ENCODE measurements at places on chromosomes 7 and 10.

- H3K27ac ChIP-seq, result no peak overlapping the region
- H3K27me3 ChIP-seq, result no peaks in the 10 kb centered on the region
- H3K4me1 ChIP-seq, result peaks cover 27% of the 10 kb centered on the region
- H3K36me3 ChIP-seq, result no peaks in the 10 kb centered on the region
- no peak for DNase-seq
These were observed 56.9 kb upstream of the CHST15 start for GRCh38 chr10:124150189-124150806.

DNA sequence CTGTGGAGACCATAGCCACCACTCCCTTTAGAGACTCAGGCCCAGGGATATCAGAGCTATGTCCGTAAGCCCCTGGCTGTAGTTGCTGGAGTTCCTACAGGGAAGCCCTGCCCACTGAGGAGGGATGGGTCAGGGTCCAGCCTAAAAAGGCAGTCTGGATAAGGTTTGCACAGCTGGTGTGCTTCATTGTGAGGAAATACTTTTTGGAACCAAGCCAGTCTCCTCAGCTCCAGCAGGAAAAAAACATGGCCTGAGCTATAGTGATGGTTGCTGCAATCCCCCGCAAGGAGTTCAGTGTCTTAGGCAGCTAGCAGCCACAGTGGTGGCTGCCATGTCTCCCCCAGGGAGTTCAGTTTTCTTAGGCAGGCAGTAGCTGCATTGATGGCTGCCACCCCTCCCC is 52.6 kb upstream of the CYP2C8 start:
- no peak overlapping the region for H3K27ac ChIP-seq
- H3K36me3 ChIP-seq, result no peaks in the 10 kb centered on the region
- DNase-seq, result no peak
- no peaks in the 10 kb centered on the region for H3K27me3 ChIP-seq
- no peak overlapping the region for H3K4me3 ChIP-seq
- H3K4me1 ChIP-seq, result no peaks in the 10 kb centered on the region

DNA sequence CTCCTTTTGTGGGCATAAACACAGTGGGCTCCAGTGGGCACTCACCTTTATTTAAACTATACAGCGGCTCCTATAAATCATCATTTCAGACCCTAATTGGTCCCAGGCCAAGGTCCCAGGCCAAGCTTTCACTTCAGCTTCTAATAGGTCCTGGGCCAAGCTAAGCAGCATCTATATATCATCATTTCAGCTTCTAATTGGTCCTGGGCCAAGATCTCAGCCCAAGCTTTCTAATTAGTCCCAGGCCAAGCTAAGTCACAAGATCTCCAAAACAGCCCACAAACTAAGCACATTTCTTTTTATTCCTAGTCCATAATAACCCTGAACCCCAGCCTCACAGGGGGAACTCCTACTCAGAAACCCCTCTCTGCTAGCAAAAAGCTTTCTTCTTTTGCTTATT is 47.1 kb downstream of the ZNF680 start:
- H3K4me3 ChIP-seq, result no peak overlapping the region
- H3K36me3 ChIP-seq, result peaks cover 4% of the 10 kb centered on the region
- no peaks in the 10 kb centered on the region for H3K27me3 ChIP-seq

DNA sequence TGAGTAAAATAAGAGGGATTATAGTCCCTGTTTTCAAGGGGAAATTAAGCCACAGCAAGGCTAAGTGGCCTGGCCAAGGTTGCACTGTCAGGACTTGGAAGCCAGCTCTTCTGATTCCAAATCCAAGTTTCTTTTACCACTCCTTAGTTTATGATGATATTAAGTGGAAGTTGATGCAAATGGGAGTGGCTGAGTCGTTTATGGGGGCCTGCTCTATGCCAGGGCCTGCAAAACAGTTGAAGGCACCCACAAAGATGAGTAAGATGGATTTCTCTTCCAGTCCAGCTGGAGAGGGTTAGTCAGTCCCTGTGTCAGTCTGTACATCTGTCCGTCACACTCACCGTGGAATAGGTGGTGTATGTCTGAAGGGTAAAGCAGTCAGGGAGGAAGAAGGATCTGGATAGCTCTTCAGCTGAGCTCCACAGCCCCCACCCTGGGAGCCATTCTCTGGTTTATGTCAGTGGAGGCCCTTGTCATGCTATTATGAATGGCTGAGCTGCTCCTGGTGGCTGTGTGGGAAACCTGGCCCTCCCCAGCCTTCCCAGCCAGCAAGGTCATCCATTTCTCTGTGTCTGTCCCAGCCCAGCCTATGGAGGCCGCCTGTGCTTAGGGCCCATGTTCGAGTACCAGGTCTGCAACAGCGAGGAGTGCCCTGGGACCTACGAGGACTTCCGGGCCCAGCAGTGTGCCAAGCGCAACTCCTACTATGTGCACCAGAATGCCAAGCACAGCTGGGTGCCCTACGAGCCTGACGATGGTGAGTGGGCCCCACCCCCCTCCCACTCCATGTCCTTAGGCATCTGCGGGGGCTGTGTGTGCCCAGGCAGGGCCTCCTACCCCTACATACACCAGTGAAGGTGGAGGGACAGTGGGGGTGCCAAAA is 44.5 kb downstream of the TBATA start:
- no peaks in the 10 kb centered on the region for H3K36me3 ChIP-seq
- peaks cover 1% of the 10 kb centered on the region for H3K27me3 ChIP-seq
- H3K4me1 ChIP-seq, result peaks cover 19% of the 10 kb centered on the region
- no peak for DNase-seq
- no peak overlapping the region for H3K27ac ChIP-seq
- no peak overlapping the region for H3K4me3 ChIP-seq

- H3K27me3 ChIP-seq, result no peaks in the 10 kb centered on the region
- DNase-seq, result no peak
- no peak overlapping the region for H3K27ac ChIP-seq
These were observed 111.3 kb upstream of the CHST15 start for GRCh38 chr10:124204726-124205125.

DNA sequence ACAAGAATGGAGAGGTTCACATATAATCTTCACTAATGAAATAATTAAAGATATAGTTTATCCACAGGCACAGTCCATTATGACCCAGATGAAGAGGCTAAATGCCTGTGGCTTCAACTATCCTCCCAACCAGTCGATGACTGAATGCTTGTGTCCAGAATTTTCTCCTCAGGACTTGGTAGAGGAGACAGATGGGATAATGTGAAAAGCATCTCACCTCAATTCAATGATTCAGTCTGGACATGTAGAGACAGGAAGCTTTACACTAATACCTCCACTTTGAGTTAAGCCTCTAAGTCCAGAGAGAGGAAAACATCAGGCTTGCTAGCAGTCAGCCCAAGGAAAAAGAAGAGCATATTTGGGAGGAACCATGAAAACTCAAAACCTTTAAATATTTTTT is 59.1 kb upstream of the COL1A2 start:
- DNase-seq, result no peak
- no peak overlapping the region for H3K27ac ChIP-seq
- no peaks in the 10 kb centered on the region for H3K36me3 ChIP-seq

GRCh38 chr10:13003759-13004158 is 2.2 kb upstream of the CCDC3 start:
- no peak for DNase-seq
- peaks cover 32% of the 10 kb centered on the region for H3K4me1 ChIP-seq
- H3K27ac ChIP-seq, result no peak overlapping the region
- no peaks in the 10 kb centered on the region for H3K36me3 ChIP-seq
- no peak overlapping the region for H3K4me3 ChIP-seq

GRCh38 chr10:63521416-63522276 is 445 bp downstream of the REEP3 start:
- peak; percentile 83 for DNase-seq
- H3K36me3 ChIP-seq, result no peaks in the 10 kb centered on the region
- H3K27ac ChIP-seq, result peak overlapping the region; percentile 100
- peak overlapping the region; percentile 85 for H3K4me3 ChIP-seq

Data from suprapubic skin (tissue), 4 donors.